EL (cell line): ENCODE measurements at places on chromosomes 16 and 17.
A peak's percentile ranks its signal among the peaks of the same experiment; 100 is the strongest.

DNA sequence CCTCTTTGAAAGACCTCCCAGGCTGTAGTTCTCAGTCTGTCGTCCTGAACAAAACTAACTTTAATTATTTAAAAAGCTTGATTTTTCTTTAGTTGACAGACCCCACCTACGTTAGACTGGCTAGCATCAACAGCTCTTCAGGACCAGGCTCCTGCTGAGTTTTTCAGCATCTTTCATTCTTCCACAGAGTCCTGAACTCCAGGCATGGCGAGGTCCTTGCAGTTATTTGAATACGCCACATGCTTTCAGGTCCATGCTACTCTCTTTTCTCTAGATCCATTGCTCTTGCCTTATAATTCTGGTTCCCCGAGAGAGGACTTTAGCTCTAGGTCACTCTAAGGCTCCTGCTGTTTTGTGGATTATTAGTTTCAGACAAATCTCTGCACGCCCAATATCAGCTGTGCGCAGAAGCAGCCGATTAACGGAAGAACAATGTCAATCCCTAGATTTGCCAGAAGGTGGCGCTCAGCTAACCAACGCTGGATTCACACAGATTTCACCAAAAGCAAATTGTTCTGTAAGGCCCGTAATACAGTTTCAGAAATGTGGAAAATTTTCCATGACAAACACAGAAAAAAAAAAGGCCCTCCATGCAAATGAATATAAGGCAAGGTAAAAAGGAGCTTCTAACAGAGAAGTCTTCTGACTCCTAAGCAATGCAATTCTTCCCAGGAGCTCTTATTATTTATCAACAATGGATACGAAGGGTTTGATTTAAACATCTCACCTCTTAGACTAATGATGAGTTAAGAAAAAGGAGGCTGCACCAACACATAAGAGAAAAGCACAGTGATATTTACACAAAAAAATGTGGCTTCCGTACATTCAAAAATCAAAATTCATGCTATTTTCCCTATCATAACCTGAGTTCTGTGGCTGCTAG, 33.5 kb upstream of the BCO1 start:
- DNase-seq = peak; percentile 52

- DNase-seq = no peak
These were observed 680.7 kb upstream of the SALL1 start for GRCh38 chr16:51831595-51832367.

DNA sequence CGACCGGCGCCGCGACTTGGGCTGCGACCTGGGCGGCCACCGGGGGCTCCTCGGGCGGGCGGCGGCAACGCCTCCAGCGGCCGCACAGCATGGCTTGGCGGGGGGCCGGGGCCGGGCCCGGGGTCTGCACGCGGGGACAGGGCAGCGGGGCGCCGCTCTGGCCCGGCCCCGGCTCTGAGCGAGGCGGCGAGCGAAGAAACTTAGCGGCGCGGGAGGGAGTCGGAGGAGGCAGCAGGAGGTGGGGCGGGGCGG, at the start of gene PLCD3:
TSS of gene PLCD3 (minus strand) at position 196 of the 252 bp plus-strand sequence. CDS start at position 91, 105 bp downstream.
- DNase-seq = no peak

GRCh38 chr17:63622574-63623390, 565 bp downstream of the MAP3K3 start:
- DNase-seq = peak; percentile 69

GRCh38 chr17:79939755-79940458, 95.8 kb downstream of the TBC1D16 start:
- DNase-seq = no peak

DNA sequence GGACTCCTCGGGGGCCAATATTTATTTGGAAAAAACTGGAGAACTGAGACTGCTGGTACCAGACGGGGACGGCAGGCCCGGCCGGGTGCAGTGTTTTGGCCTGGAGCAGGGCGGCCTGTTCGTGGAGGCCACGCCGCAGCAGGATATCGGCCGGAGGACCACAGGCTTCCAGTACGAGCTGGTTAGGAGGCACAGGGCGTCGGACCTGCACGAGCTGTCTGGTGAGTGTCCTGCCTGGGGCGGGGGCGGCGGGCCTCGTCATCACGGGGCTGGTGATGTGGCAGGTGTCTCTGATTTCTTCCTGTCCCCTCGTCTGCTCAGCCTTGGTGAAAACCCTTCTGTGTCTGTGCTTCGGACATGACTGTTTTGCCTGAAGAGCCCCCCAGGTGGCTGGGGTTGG, 5.7 kb downstream of the METRNL start:
- DNase-seq = no peak

GRCh38 chr16:72969146-72969545, 78.8 kb downstream of the ZFHX3 start:
- no peak for DNase-seq

DNA sequence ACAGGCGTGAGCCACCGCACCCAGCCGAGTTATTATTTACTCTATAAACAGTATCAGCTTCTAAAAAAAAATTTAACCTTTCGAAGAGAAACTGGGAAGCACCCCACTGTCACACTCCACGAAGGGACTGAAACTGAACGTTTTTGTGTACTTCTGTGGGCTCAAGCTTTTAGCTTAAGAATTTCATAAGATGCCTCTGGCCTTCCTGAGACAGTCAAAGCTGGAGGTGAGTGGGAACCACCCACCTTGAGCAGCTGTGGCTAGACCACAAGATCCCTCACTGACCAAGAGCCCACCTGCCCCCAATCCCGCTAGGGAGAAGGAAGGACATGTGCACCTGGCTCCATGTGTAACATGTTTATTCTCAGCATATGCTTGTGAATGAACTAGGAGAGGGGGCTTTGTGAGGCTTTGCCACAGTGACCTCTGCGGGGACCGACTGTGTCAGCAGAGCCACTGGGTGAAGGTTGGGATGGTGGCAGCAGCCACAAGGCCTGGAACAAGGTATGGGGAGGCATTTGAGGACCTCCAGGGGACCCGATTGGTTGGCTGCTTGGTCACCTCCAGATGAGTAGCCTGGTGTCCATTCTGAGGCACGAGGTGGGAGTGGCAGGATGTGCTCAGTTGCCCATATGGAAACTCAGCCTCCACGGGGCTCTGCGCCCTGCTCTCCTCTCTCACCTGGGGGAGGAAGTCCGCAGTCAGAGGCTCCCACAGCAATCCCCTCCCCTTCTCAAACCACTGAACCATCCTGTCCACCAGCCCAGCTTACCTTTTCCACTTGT, 4.8 kb downstream of the DPEP3 start:
- DNase-seq = no peak

DNA sequence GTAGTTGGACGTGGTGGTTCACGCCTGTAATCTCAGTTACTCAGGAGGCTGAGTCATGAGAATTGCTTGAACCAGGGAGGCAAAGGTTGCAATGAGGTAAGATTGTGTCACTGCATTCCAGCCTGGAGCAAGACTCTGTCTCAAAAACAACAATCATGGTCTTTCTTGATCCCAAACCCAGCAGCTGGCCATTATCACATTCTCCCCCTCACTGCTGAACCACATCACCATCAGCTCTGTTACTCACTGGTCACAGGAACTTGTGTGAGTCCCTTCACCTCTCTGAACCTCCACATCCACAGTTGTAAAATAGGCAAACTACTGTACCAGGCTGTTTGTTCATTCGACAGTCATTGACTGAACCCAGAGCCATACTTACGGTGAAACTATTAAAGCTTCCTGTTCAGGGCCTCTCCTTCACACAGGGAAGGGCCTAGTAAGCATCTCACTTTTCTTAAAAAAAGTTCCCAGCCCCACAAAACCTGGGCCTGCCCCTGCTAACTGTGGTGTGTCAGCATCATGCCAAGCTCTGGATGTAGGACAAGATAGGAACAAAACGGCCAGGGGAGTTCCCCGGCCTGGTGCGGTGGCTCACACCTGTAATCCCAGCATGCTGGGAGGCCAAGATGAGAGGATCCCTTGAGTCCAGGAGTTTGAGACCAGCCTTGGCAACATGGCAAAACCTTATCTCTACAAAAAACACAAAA, 104.7 kb downstream of the COPRS start:
- peak; percentile 97 for DNase-seq
